Activated T-cell treated with anti-CD3 and anti-CD28 coated beads, Interleukin-2, amount 50 U/mL, for 48 hours (primary cell): ENCODE measurements at places on chromosomes 1 and 21.

DNA sequence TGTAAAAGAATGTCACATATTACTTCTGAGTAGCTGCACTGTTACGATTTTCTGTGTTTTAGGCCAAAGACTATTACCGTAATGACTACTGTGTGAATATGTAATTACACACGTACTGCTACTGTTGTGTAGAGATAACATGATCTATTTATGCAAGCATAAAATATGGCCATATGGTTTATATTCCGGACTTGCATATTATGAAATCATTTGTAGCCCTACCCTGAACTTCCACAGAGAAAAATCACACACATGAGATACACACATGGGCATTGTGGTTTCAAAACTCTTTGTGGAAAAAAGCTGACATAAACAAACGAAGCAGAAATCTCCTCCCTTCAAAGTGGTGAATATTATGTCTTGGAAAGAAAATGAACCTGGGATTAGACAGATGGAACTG, 373.0 kb upstream of the ADAMTS5 start:
- DNase-seq = no peak

DNA sequence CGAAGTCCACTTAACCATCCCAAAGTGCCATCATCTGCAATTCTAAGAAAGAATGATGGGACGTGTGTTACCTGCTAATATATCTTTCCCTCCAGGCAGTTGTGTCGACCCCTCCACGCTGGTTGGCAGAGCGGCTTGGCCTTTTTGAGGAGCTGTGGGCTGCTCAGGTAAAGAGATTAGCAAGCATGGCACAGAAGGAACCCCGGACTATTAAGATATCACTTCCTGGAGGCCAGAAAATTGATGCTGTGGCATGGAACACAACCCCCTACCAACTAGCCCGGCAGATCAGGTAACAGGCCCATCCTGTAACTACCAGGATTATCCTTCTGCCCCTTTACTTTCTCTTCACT, 520 bp downstream of the TARS2 start:
- DNase-seq = no peak

DNA sequence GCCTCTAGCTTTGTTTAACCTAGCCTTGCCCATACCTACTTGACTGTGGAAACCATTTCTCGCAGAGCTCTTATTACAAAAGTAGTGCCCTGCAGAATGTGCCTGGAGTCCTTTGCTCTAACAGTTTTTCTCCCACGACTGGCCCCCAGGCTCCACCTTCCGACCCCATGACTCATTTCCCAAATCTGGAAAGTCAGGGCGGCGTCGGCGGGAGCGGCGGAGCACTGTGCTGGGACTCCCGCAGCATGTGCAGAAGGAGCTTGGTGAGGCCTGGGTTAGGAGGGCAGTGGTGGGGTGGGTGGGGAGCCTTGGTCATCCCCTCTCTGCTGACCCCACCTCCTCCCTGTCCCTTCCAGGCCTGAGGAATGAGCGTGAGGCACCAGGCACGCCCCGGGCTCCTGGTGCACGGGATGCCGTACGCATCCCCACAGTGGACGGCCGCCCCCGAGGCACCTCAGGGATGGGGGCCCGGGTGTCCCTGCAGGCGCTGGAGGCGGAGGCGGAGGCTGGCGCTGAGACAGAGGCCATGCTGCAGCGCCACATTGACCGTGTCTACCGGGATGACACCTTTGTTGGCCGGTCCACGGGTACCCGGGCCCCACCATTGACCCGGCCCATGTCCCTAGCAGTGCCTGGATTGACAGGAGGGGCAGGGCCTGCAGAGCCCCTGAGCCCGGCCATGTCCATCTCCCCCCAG, 47.5 kb downstream of the YARS1 start:
- no peak for DNase-seq

- DNase-seq = no peak
These were observed 317.5 kb downstream of the HHAT start for GRCh38 chr1:210646258-210646616.

GRCh38 chr1:113903501-113904292, 902 bp downstream of the AP4B1 start:
- no peak for DNase-seq

GRCh38 chr1:59229138-59229537, 67.8 kb upstream of the FGGY start:
- no peak for DNase-seq

DNA sequence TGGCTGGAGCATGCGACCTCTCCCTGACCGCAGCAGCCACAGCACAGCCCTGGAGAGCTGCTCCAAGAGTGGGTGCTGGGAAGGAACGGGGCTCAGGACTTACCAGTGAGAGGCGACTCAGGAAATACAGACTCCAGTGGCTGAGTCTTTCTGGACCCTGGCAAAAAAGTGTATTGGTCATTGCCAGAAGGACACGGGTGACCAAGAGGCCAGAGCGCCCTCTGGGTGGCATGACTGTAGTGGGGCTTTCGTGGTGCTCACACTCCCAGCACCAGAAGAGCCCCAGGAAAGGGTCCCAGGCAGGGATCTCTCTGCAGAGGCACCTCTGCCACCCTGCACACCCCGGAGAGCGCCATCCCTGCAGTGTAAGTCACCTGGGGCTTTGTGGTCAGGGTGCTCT, 8.9 kb upstream of the PRDM16 start:
- DNase-seq = no peak

DNA sequence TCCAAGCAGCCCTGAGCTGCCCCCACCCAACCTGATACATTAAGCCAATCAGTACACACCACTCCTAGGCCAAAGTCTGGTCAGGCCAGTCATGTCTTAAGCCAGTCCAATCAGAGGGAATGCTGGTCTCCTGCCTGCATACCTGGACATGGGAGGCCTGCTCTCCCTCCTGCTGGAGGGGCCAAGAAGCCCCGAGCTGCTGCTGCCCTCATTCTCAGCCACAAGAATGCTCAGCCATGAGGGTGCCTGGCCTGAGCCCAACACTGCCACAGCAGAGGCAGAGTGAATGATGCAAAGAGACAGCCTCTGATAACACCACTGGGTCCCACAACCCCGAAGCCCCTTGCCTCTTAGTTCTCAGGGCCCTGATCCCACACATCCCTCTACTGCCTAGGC, 23.0 kb downstream of the CHD5 start:
- no peak for DNase-seq

DNA sequence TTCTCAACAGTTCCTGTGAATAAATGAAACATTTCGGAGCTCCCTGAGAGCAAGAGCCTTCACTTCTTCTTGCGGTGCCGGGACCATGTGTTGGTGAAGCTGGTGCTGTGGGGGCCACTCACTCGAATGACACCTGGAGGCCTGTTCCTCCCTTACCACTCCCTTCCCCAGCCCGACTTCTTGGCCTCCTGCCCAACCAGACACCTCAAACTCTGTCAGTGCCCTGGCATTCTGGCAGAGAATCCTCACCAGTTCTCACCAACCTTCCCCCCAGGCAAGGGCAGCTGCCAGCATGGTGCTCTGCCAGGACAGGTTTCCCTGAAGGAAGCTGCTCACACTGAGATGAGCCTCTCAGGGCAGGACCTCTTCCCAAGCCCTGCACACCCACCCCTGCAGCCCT, 68.3 kb downstream of the MPZL1 start:
- DNase-seq = no peak
